ENCODE measurements at places on chromosomes 2 and 18.

DNA sequence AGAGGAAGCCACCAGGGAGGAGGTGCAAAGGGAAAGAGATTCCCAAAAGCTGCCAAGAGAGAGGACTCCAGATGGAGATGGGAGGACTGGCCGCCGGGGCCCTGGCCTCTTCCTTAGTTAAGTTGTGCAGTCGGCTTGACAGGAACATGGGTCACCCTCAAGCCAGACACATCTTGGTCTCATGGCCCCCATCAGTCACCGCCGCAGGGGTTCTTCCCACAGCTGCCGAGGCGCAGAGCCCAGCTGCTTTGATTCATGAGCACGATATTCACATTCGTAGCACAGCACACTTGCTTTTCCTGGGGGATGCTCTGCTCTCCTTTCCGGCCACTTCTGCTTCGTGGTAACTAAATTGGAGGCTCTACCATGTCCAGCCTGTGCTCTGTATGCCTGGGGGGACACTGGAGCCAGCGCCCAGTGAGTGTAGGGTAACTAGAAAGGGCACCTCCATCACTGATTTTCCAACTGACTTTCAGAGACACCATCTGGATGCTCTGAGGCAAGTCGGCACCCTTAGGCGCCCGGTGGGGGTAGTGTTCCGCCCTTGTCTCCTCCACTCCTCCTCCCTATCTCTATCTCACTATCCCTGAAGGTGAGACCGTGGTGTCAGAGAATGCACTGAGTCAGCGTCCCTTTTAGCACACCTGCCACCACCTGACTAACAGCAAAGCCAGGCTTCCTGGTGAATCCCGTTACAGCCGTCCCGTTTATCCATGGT, 13.3 kb downstream of the TWIST2 start:
- DNase-seq = no peak

GRCh38 chr2:218582076-218582475, 13.4 kb downstream of the CNOT9 start:
- DNase-seq = no peak

DNA sequence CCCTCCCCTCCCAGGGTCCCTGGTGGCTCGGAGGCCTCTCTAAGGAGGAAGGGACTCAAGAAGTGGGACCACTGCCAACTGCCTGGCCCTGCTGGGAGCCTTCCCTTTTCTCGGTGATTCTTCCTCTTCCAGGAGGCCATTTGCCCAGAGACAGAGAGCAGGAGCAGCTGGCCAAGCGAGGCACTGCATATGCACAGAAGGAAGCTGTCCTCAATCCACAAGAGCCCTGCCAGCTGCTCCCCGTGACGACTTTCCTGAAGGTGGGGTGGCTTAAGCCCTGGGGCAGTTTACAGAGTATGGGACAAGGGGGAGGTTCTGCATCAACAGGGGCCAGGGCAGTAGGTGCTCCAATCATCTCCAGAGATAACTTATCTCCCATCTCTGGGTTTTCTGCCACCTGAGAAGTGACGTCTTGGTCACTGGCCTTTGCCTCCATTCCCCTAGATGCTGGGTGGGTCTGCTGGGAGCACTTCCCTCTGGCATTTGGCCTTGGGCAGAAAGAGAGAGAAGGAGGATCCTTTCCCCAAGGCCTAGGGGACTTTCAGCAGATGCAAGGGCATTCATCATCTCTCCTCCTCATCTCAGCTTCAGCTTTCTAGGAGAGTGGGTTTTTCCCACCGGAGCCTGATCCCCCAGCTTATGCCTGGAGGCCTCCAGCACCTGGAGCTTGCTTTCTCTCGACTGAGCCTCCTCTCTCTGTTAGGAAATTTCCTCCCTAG, 28.5 kb downstream of the CIB4 start:
- DNase-seq = no peak

DNA sequence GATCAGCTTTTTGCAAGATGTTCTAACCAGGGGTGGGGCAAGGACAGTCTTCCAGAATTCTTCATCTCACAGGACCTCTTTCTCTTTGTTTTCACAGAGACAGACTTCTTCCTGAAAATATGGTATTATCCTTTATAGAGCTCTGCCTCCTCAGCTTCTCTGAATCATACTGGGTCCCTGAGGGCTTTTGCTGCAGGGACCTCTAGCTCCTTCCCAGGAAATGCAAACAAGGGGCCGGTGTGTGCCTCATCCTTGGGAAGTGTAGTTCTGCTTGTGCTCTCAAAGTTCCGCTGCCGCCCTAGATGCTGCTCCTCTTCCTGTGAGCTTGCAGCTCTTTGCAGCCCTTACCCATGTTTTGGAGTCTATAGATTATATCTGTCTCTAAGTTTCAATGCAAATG, 99.5 kb upstream of the NPAS2 start:
- no peak for DNase-seq

DNA sequence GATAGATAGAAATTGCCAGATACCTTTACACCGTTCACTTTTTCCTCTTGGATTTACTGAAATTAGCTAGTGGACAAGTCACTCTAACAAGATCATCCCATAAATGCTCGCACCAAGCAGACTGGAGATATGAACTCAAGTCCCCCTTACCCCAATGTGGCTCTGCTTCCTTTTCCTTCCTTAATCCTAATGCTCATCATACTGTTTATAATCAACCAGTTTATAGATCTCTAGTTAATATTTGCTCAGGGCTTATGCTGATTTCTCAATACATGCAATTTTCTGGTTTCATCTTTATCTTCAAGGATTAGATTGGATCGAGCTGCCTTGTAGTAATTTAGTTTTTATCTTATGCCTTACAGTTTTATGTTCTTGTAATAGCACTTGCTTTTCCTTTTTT, 318.3 kb upstream of the KLHL29 start:
- no peak for DNase-seq

GRCh38 chr2:715854-716560, 38.8 kb upstream of the TMEM18 start:
- DNase-seq = no peak

- DNase-seq = no peak
Observed at GRCh38 chr2:173571021-173571821, 216.5 kb downstream of the CDCA7 start.

DNA sequence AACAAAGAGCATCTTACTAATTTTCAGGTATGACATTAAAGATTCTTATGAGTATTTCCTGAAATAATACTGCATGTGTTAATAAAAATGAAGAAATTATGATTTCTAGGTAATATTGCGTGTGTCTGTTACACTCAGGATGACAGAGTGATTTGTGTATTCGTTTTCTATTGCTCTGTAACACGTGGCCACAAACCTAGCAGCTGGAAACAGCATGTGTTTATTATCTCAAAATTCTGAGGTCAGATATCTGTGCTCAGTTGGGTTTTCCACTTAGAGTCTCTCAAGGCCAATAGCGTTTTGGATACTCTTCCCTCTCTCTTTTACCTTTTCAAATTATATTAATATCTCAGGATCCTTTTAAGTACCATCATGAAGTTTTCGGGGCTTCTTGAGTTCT, 667.9 kb upstream of the CDH7 start:
- DNase-seq = no peak

DNA sequence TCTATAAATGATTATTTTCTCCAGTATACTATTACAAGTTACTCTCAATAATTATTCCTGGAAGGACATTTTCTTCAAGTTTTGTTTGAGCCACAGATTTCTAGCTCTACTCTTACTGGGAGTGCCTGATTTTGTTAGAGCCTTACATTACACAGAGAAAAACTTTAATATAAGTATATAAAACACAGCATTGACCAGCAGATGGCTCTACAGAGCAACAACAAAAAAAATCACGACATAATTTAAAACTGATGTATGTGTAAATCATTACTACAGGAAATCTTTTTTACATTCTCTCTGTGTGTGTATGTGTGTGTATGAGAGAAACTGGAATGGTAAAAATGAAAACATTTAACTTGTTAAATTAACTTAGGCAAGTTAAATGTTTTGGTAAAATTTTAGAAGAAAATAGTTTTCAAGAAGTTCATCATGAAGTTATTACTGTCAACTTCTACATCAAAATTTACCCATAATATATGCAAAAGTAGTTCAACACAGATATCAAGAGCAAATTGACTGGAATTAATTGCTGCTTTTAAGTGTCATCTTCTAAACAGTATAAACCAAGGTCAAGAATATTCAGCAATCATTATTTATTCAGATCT, 103.3 kb downstream of the MDH1 start:
- no peak for DNase-seq

DNA sequence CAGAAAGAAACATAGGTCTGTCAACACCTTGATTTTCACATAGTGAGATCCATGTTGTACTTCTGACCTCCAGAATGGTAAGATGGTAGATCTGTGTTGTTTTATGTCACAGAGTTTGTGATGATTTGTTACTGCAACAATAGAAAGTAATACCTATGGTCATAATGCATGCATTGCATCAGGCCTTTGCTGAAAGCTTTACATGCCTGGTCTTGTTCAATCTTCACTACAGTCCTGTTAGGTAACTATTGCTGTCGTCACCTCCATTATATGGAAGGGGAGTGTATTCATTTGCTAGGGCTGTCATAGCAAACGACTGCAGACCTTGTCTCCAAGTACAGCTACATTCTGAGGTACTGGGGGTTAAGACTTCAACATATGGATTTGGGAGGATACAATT, 243.5 kb downstream of the ANAPC1 start:
- no peak for DNase-seq

DNA sequence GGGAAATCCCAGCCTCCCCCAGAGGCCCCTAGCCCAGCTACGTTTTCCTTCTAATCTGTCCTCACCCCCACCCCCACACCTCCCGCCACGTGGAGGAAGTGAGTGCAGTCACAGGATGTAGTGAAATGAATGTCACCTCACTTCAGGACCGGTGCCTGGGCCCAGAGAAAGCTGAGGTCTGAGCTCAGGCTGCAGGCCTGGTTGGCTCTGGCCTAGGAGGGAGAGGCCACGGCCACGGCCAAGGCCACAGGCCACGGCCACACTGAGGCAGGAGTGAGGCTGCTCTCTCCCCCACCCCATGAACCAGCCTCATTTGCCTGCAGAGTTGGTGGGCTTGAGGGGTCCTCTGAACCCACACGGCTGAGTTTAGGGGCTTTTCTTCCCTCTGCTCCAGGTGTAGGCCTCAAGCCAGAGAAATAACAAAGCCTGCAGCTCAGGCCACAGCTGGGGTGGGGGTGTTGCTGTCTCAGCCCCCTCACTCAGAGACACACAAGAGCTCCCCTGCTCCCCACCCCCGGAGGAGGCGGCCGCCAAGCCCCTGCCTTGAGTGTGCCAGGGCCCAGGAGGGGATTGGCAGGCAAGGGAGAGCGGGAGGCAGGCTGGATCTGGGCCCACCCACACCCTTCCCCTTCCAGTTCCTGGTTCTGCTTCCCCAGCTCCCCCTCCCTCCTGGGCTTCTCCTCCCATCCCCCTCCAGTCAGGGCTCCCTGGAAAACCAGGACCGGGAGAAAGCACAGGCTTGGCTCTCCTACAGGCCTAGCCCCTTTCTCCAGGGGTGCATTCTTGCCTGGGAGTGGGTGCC, 27.0 kb downstream of the DNMT3A start:
- DNase-seq = peak; percentile 93

- no peak for DNase-seq
Observed at GRCh38 chr18:41966943-41967342, 11.9 kb downstream of the PIK3C3 start.

GRCh38 chr2:7517851-7518250, 600.6 kb downstream of the RNF144A start:
- DNase-seq = no peak

DNA sequence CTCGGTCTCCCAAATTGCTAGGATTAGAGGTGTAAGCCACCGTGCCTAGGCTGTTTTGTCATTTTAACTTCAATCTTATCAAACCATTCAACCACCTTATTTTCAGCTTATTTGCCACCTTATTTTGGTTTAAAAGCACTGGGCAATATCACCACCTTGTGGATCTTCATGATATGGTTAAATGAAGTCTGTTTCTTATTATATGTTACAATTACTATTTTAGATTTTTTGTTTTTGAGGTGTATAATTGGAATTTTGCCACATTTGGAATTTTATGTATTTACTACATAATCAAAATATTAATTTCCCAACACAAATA, 43.8 kb upstream of the SCN9A start:
- no peak for DNase-seq

DNA sequence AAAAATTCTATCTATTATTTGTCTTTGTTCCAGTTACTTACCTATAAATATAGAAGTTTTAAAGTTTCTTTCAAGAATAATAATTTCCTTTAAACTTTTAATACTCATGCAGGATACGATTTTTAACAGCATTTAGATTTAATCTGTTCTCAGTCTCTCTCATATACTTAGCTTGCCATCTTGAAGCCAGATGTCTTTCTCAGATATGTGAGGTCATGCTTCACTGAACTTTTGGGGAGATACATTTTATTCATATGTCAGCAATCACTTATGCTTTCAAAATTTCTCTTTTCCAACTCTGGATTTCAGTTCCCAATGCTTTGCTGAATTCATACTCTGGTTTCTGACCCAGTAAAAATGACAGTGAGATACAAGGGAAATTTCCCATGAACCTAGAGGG, 66.5 kb upstream of the CCDC178 start:
- DNase-seq = no peak

DNA sequence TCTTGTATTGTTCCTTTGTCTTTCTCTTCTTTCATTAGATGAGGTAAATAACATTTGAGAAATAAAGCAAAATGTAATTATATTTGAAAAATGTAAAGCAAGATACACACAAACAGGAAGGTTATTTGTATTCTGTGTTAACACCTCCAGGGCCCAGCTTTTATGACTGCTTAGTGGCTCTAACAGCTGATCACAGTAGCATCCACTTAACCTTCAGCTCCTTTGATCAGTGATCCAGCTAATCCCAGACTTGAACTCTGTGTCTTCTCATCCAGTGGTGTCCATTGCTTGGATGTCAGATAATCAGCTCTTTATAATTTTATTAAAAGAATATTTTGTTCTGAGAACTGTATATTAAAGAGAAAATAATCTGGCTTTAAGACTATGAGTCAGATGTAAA, 44.5 kb downstream of the PSMD14 start:
- DNase-seq = no peak

DNA sequence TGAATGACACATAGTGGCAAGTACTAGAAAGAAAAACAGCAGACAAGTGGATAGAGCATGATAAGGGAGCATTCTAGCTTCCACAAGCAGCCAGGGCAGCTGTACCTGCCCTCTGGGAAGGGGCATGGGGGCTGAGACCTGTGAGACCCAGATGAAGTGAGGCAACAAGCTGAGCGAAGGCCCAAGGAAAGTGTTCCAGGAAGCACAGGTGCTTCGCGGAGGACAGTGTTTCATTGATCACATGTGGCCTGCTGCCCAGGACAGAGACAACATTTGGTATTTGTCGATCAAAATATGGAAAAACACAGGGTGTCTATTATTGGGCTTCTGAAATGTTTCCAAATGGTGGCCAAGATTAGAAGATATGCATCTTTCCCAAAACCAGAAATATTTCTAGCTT, 149.1 kb downstream of the ZNF516 start:
- no peak for DNase-seq

- DNase-seq = no peak
Observed at GRCh38 chr2:22221006-22221405, 1097.2 kb downstream of the TDRD15 start.
